Stimulated activated CD4-positive, alpha-beta T cell treated with anti-CD3 and anti-CD28 coated beads, Interleukin-12 subunit alpha, Interleukin-12 subunit beta, amount 100 ng/mL, for 24 hours (primary cell): ENCODE measurements at places on chromosomes 12 and 14.
A peak's percentile ranks its signal among the peaks of the same experiment; 100 is the strongest.

DNA sequence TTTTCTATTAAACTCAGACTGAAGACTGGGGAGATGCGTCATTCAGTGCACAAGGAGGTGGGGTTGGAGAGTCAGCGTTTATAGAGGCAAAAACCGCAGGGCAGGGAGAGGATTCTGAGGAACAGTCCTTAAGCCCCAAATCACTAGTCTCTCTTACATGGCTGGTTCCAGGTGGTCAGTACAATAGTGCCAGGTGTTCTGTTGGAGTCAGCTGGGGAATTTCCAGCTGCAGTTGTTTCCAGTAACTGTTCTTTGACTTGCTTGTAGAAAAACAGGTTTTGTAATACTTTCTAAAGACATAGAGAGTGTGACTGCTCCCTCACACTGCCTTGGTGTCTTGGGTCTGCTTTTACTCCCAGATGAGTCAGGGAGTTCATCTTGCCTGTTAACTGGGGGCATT, 192.2 kb downstream of the TMTC3 start:
- DNase-seq = no peak

- DNase-seq = no peak
These were observed 153.9 kb upstream of the AVPR1A start for GRCh38 chr12:63304887-63305316.

DNA sequence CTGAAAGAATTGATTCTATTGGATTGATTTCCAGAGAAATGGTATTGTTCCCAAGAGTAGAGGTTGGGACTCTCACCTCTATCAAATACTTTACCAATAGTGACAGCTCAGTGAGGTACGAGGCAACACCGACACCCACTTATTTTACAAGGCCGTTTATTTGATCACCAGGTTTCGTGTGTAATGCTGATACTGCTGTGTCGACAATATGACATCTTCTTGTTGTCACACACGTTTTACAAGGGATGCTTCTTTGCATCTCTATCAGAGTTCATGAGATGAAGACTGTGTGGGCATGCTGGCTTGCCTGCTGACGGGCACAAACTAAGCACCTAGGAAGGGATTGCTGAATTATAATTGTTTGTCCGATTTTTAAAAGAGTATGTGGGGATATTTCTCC, 217.8 kb upstream of the EGLN3 start:
- no peak for DNase-seq

DNA sequence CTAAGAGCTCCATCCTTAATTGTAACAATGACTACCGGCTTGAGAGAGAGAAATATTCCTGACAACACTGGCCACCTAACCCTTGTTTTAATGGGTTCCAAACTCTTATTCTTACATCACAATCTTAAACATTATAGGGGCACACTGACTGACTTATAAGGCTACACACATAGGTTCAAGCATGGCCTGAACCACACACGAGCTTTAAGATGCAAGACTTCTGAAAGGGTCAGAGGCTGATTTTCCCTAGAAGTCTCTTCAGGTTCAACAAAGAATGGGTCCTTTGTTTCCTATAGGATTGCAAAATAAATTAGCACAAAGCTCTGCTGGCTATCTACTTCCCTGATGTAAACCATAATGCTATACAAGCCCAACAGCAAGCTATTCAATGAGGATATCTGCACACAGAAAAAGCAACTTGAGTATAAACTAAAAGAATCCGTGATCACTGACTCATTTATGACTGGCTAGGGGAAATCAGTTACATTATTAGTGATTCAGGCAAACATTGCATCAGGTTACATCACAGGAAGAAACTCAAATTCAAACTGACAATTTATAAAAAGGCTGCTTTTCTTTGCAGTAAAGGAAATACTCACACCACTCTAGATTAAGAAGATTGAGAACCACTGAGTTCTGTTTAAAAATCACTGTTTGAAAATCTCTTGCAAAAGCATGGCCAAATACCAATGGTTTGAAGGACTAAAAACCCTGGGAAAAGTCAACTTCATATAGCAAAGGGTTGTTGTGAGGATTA, 8.5 kb downstream of the BTG1 start:
- DNase-seq = no peak

DNA sequence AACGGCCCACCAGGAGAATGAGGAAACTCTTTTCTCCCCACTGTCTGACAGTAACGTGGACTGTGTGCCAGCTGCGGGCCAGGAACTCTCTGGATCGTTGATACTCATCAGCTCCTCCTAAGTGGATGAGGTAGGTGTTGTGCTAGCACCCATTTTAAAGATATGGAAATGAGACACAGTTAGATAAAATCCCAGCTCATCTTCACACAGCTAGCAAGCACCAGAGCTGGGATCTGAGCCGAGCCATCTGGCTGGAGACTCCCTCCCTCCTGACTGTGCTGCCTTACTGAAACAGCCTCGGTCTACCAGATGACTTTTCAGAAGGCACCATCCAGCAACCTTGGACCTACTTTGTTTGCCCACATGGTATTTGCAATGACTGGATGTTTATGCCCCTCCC, 49.2 kb downstream of the TMEM132D start:
- no peak for DNase-seq

DNA sequence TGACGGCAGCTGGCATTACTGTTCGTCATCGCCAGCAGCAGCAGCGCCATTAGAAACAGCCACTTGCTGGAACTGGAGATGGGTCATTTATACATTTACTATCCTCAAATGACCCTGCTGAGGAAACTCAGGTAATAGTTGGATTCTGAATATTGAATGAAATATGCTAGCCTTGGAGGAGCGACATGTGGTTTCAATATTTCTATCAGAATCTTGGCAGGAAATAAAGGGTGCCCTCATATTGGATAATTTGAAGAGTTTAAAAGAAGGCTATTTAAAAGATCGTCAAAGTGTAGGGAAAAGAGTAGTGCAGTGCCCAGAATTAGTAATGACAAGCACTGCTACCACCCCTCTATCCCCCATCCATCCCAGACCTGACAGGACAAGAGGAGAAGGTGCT, 109.6 kb upstream of the CPM start:
- no peak for DNase-seq

- no peak for DNase-seq
These were observed 122.3 kb upstream of the CNOT2 start for GRCh38 chr12:70120970-70121369.

DNA sequence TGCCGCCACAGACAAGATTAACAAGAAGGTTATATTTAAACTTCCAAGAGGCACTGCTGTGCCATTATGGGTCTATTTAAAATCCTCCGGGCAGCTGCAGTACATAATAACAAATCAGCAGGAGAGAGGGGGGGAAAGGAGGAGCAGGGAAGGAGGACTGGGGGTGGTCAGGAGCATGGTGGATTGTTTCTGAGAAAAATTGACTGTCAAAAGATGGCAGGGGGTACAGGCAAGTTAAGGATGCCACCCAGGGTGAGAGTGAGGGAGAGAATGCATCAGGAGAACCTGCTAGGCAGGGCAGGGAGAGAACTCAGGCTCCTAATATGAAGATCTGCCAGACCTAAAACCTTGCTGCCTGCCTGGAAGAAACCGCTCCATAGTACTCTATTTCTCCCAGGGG, 181.8 kb downstream of the GRIN2B start:
- DNase-seq = no peak

- DNase-seq = no peak
These were observed 21.4 kb downstream of the TMEM116 start for GRCh38 chr12:111991535-111991934.

GRCh38 chr14:89927186-89927865, 27.2 kb downstream of the EFCAB11 start:
- no peak for DNase-seq

DNA sequence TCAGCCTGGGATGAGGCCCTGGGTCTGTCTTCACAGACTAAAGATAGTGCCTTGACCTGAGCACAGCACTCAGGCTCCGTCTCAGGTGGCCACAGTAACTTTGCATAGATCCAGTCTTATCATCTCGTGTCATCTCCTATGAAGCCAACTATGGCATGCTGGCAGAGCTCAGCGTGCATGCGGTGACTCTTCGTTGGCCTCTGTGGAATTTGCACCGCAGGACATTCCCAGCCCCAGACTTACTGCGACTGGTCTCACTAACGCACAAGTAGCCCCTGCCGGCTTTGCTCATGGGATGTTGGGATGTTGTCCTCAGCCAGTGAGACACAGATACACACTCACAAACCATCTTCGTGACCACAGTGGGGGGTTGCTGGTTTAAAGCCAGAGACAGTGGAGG, 199.6 kb downstream of the CHST11 start:
- DNase-seq = no peak

DNA sequence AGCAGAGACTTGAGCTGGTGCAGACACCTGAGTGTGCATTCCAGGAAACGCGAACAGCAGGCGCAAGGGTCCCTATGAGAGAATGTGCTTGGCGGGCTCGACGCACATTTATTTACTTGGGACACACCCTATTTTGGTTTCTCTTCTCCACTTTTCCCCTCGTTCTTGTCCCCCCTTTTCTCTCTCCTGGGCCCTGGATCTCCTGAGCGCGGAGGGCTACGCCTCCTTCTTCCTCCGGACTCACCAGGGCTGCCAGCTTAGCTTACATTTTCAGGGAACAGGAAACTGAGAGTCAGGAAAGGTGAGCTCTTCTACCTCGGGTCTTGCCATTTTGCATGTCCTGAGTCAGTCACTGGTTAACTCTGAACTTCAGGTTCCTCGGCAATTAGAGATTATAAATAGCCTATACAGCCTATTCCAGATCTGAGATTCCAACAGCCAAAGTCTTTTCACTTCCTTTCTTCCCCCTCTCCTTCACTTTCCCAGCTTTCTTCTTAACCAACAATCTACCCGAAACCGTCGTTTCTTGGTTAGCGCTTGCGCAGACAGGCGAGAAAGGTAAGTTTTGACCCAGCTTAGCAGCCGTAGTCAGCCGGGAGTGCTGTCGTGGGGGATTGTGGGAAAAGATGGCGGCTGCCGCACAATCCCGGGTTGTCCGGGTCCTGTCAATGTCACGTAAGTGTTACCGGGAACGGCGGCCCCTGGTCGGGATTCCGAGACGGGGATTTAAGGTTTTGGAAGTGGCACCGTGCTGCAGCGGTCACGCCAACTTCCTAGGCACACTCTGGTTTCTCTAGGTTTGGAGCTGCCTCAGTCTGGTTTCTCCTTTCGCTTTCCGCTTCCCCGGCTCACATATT, at the start of the genes AKAP3 and NDUFA9:
TSS of gene AKAP3 (minus strand) at position 551 of the 857 bp plus-strand sequence. CDS start 10,855 bp downstream, outside the sequence.
TSS of gene NDUFA9 (plus strand) at position 614 of the 857 bp plus-strand sequence. CDS start at position 627, 13 bp downstream.
- DNase-seq = peak; percentile 71

DNA sequence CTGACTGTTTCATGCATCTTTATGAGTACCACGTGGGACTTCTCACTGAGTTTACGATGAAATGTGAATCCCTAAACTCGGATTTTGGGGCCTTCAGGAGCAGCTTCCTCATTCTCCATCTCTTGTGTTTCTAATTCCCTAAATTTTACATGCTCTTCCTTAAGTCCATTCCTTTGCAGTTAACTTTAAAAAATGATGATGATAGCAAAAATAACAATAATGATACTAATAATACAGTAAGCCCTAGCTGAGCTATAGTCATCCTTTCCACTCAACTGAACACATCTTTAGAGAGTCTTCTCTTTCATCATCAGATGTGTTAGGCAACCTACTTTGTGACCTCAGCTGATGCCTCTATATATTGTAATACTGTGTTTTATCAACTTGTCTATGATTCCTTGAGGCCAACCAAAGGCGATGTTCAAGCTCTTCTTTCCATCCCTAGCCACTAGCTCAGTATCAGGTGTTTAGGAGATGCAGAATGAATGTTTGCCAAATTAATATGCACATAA, 1196.4 kb downstream of the VRK1 start:
- no peak for DNase-seq

DNA sequence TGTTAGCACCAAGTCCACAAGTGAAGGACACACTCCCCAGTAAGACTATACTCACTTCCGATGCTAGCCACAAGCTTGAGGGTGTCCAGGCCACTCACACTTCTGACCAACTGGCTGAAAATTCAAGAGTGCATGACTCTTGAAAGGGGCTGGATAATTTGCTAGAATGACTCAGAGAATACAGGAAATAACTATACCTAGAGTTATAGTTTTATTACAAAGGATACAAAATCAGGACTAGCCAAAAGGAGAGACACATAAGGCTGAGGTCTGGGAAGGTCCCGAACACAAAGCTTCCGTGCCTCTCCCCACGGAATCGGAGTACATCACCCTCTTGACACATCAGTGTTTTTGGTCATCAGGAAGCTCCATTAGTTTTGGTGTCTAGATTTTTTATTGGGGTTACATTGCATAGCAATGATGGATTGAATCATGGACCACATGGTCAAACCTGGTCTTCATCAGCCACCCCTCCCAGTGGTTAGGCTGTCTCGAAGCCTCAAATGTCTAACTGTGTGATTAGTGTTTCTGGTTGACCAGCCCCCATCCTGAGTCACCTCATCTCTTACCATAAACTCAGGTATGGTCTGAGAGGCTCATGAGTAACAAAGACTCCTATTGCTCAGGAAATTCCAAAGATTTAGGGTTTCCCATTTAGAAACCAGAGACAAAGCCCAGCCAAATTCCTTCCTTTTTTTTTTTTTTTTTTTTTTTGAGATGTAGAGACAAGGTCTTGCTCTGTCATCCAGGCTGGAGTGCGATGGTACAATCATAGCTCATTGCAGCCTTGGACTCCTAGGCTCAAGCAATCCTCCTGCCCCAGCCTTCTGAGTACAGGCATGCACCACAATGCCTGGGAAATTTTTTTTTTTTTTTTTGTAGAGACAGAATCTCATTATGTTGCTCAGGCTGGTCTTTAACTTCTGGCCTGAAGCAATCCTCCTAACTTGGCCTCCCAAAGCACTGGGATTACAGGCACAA, 472.0 kb upstream of the TBX3 start:
- DNase-seq = no peak

GRCh38 chr14:64294672-64295413, 672 bp upstream of the ESR2 start:
- peak; percentile 67 for DNase-seq

- DNase-seq = no peak
These were observed 7.0 kb downstream of the IFI27L2 start for GRCh38 chr14:94122438-94122837.

- DNase-seq = no peak
These were observed 76.3 kb upstream of the PLEKHA5 start for GRCh38 chr12:19053218-19053617.

DNA sequence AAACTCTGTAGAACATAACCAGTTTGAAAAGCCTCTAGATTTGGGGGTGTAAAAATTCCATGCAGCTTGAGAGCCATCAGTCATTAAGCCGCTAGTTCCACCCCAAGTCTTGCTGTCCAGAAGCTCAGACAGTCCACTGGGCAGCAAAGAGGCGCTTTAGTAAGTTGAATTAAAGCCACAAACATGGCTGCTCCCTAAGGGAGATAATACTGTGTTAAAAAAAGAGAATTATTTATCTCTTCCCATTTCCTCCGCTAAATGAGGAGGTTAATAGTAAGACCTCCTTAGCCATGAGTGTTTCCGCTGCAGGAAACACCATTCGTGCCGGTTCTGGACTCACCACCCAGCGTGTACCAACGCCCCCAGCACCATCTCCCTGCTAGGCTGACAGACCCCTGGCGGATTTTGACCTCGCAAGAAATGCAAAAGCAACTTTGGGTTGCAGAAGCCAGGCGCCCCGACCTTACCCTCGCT, 536 bp downstream of the TM7SF3 start:
- no peak for DNase-seq

DNA sequence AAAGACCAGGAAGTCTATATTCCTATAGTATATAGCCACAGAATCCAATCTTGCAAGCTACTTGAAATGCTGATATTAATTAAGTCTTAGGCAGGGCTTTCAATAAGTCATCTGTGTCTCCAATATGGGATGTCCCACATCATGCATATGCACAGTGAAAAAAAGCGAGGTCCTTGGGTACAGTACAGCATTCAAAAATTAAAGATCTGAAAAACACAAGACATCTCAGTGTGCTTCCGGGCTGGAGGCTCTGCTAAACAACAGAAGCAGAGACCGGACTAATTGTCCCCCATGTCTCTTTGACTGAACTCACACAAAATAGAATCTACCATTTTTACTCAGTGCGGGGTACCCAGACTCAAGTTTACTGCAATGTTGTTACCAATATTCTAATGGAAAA, 156.0 kb downstream of the DAD1 start:
- no peak for DNase-seq

- DNase-seq = no peak
These were observed 26.8 kb upstream of the CLIP1 start for GRCh38 chr12:122449317-122449716.
